ENCODE measurements at places on chromosomes 3 and 15.

- H3K27ac ChIP-seq = no peak overlapping the region
- H3K36me3 ChIP-seq = no peaks in the 10 kb centered on the region
- H3K4me1 ChIP-seq = no peaks in the 10 kb centered on the region
These were observed 601.6 kb downstream of the UNC13C start for GRCh38 chr15:54579855-54580254.

DNA sequence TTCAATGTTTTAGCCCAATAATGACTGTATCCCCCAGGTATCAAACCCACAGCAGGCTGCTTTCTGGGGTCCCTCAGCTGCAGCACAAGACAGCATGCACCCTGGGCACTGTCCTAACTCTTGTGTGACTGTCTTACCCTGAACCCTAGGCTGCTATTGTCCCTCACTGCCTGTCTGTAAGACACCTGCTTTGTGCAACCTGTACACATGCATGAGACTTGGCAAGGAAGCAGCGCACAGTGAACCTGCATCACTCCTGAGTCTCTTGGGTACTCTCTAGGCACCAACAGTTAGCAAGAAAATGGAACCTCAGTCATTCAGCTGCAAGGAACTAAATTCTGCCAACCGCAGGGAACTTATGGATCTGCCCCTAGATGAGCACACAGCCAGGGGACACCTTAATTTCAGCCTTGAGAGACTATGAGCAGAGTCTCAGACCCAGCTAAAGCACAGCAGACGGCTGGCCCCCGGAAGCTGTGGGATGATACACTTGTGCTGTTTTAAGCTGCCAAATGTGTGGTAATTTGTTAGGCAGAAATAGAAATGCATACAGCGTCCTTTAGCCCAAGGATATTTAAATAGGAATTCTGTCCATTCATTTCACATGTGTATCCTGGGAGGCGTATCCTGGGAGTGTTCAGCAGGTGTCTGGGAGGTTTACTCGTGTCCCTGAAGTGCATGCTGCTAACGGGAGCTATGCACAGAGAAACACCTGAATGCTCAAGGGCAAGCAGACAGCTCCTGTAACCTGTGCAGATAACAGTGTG, 223.8 kb downstream of the KLF13 start:
- no peaks in the 10 kb centered on the region for H3K4me1 ChIP-seq
- H3K27me3 ChIP-seq = no peaks in the 10 kb centered on the region
- DNase-seq = no peak
- H3K4me3 ChIP-seq = no peak overlapping the region
- H3K36me3 ChIP-seq = no peaks in the 10 kb centered on the region
- H3K27ac ChIP-seq = no peak overlapping the region

DNA sequence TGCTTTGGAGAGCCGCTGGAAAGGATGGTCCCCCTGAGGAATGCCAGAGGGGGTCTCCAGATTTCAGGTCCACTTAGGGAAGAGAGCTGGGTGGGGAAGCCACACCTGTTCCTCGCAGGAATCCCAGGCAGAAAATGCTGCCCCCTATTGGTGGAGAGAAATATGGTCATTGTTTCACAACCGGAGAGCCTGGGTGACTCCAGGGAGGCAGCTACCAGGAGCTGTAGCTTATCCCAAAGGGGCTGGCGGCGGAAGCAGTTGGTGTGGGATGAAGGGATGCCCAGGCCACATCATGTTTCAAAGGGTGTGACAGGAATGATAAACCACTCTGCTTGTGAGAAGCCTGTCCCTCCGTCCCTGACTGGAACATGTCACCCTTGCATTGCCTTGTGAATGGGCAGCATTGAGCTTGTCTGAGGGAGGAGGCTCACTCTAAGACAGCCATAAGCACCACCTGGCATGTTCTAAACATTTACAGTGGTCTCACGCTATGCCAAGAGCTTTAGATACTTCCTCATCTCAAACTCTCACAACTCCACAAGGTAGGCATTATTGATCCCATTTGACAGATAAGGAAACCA, 34.5 kb downstream of the POMGNT2 start:
- H3K27ac ChIP-seq = no peak overlapping the region
- peak; percentile 82 for DNase-seq
- no peak overlapping the region for H3K4me3 ChIP-seq
- no peaks in the 10 kb centered on the region for H3K36me3 ChIP-seq

DNA sequence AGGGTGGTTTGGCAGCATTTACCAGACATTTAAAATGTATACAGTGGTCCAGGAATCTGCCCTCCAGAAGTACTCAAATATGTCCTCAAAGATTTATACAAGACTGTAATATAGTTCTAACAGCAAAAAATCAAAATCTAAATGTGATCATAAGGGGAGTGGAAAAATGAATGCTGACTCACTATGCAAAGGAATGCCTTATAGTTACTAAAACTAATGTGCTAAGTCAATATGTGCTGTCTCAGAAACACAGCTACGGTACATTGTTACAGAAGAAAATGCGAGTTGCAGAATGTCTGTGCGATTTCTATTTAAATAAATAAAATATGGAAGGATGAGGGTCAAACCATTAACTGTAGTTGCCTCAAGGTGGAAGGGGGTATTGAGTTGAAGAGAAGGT, 230.1 kb upstream of the UBE2E1 start:
- H3K27ac ChIP-seq = no peak overlapping the region
- no peaks in the 10 kb centered on the region for H3K27me3 ChIP-seq
- no peak overlapping the region for H3K4me3 ChIP-seq
- DNase-seq = no peak
- H3K4me1 ChIP-seq = no peaks in the 10 kb centered on the region

DNA sequence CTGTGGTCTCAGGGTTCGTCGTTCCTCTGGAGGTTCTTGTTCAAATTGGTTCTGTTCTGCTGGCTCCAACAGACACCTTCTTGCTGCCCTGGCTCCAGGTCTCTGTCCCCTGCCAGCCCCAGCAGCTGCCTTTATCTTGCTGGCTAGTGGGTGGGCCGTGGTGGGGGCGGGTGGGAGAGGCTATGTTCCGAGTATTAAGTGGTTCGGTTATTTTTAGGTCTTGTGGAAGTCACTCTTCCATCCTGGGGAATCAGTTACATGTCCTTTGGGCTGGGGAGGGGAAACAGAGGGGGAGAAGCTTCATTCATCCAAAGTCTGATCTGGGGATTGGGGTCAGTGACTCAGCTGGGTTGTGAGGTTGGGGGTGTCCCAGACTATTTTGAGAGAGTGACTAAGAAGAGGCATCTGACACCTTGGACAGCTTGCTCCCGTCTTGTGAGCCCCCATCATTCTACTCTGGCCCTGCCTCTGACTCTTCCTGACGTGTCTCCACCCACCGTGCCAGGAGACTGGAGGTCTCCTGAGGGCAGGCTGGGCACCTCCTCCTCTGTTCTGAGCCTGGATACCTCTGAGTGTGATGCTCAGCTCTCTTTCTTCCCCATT, at the start of gene XIRP1:
Gene XIRP1 (minus strand): TSS at position 106 of the 603 bp plus-strand sequence. CDS start 3,150 bp downstream, outside the sequence.
- no peak within 1 kb of the TSS for H3K4me3 ChIP-seq
- peak; percentile 35 for DNase-seq
- H3K27ac ChIP-seq = no peak within 1 kb of the TSS
- H3K4me1 ChIP-seq = no peaks in the 10 kb centered on the region
- H3K27me3 ChIP-seq = no peaks in the 10 kb centered on the region

GRCh38 chr3:95272781-95273180, 1209.9 kb downstream of the NSUN3 start:
- no peaks in the 10 kb centered on the region for H3K4me1 ChIP-seq
- H3K27ac ChIP-seq = no peak overlapping the region
- H3K27me3 ChIP-seq = no peaks in the 10 kb centered on the region
- no peak overlapping the region for H3K4me3 ChIP-seq

GRCh38 chr15:57493351-57493750, 98.4 kb upstream of the MYZAP start:
- peak; percentile 20 for DNase-seq
- no peak overlapping the region for H3K27ac ChIP-seq
- H3K27me3 ChIP-seq = no peaks in the 10 kb centered on the region
- peaks cover 49% of the 10 kb centered on the region for H3K36me3 ChIP-seq

DNA sequence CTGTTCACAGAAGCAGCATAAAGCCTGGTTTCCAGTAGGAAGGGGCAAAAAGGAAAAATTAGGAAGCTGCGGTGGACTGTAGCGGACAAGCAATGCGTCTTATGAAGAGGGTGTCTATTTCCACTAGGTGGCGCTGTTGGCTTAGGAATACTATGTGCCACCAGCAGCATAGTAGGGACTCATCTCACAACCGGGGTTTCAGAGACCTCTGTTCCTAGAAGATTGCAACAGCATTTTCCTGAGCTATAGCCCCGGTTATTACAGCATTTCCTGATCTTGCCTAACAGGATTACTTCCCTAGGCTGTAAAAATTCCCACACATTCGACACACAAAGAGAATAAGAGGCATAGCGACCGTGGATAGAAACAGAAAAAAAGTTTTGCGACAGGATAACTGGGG, 683.0 kb downstream of the TBL1XR1 start:
- no peak overlapping the region for H3K4me3 ChIP-seq
- H3K27me3 ChIP-seq = no peaks in the 10 kb centered on the region
- no peaks in the 10 kb centered on the region for H3K36me3 ChIP-seq
- peak; percentile 87 for DNase-seq

DNA sequence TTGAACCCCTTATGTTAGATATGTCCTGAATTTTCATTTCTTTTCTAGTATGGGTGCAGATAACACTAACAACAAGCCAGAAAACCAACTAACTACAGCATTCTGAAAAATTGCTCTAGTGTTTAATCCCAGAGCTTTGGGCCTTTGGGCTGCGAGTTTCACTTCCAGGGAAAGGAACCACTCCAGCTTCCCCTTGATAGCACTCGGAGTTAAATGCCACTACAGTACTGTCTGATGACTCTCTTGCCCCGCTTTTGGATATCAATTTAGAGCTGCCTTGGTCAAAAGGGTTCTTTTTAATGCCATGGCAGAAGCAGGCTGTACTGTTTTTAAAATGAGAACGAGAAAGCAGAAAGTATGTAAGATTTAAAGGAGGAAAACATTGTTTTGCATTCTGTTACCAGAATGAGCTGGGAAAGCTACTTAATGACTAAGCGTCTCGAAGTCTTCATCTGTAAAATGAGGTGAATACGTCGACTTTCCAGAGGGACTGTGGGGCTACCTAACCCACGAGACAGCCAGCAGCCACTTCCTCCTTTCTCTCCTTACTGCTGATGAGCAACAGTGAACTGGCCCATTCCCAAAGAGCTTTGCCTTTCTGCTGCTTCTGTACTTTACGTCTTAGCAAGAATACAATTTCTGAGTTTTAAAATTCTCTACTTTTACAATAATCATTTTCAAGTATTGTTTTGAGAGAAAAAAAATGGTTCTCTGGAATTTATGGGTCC, 299.3 kb upstream of the LYSMD4 start:
- no peaks in the 10 kb centered on the region for H3K36me3 ChIP-seq
- peak; percentile 7 for DNase-seq
- H3K4me1 ChIP-seq = no peaks in the 10 kb centered on the region
- no peaks in the 10 kb centered on the region for H3K27me3 ChIP-seq

DNA sequence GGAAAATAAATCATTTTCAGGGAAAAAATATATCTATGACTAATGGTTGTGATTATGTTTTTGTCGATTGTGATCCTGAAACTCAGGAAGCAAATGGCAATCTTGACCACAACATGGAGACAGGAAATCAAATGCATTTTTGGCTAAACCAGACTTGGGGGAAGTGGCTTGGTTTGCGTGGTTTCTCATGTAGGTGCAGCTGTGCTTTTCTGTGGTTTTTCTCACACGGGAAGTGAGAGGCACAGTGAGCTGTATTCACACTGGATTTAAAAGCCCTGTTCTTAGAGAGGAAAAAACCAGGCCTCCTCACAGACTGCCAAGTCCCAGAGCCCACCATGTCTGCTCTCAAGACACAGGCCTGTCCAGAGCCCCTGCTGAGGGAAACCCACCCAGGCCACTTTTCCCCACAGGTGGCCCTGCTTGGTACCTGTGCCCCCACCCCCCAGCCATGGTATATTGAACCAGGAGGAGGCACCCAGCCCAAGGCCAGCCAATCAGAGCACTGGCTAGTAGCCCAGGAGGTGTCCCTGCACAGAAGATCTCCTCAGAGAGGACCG, 46.1 kb downstream of the BTD start:
- no peaks in the 10 kb centered on the region for H3K27me3 ChIP-seq
- H3K36me3 ChIP-seq = peaks cover 6% of the 10 kb centered on the region
- H3K4me3 ChIP-seq = no peak overlapping the region
- no peak for DNase-seq
- no peak overlapping the region for H3K27ac ChIP-seq

Data from endodermal cell (in vitro differentiated cells).